T-helper 17 cell (primary cell): ENCODE measurements at places on chromosomes 12 and 14. TPM values are rescaled to one million over a fixed set of nuclear protein-coding genes. Genes with fewer than 3 reads are reported as not detected.

DNA sequence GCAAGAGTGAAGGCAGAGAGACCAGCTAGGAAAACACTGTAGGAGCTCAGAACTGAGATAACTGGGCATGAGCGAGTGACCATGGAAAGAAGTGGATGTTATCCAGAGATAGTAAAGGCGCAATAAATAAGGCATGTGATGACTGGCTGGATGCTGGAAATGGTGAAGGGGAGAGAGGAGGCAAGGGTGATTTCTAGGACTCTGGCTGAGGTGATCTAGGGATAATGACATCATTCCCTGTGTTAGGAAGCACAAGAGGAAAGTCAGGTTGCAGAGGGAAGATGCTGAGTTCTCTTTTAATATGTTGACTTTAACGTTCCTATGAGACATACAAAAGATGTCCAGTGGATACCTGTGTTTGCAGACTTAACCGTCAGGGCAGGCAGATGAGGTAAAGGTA lies 78.7 kb downstream of the C12orf56 start:
- H3K4me1 ChIP-seq = no peaks in the 10 kb centered on the region
- H3K27ac ChIP-seq = no peak overlapping the region
- no peaks in the 10 kb centered on the region for H3K36me3 ChIP-seq
- H3K27me3 ChIP-seq = no peaks in the 10 kb centered on the region
- no peak overlapping the region for H3K4me3 ChIP-seq

- H3K27ac ChIP-seq = no peak overlapping the region
- no peak for DNase-seq
- H3K36me3 ChIP-seq = no peaks in the 10 kb centered on the region
These were observed 40.9 kb upstream of the PLEKHA5 start for GRCh38 chr12:19088606-19089005.

DNA sequence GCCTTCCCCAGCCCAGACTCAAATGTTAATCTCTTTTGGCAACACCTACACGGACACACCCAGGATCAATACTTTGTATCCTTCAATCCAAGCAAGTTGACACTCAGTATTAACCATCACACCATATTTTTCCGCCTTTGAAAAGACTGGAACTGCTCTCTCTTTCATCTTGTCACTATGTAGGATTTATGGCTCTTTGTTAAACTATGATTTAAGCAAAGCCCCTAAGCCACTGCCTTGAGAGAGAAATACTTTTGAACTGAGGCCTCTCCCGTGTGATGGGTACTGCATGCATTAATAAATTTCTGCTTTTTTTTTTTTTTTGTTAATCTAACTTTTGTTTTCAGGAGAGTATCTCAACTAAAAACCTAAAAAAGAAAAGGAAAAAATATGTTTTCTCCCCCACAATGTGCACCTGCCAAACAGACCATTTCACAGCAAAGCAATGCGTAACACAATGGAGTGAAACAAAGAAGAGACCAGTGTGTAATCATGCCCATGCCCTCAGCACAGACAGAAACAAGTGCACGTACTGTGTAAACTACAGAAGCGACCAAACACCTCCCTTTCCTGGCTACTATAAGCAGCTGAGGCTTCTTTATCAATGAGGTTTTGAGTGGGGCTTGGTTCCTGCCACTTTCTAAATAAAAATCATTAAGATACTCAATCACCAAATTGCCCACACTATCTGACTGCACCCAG lies 28.3 kb upstream of the ETFBKMT start:
- H3K27ac ChIP-seq = peak overlapping the region; percentile 27
- no peaks in the 10 kb centered on the region for H3K36me3 ChIP-seq
- peaks cover 28% of the 10 kb centered on the region for H3K27me3 ChIP-seq
- no peak overlapping the region for H3K4me3 ChIP-seq

DNA sequence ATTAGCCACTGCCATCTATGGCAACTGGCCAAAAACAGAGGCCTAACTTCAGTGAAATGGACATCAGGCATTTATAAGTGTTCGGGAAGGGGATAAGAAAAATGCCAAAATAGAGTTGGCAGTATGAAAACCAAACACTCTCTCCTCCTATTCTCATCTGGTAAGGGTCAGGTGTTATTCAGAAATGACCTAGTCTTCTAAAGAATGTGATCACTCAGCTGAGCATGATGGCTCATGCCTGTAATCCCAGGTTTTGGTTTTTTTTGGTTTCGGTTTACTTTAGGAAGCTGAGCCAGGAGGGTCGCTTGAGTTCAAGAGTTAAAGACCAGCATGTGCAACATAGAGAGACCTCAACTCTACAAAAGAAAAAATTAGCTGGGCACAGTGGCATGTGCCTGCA lies 170.3 kb downstream of the GRIN2B start:
- no peak for DNase-seq
- H3K4me1 ChIP-seq = no peaks in the 10 kb centered on the region
- H3K36me3 ChIP-seq = no peaks in the 10 kb centered on the region
- no peak overlapping the region for H3K27ac ChIP-seq
- no peak overlapping the region for H3K4me3 ChIP-seq
- H3K27me3 ChIP-seq = peaks cover 33% of the 10 kb centered on the region

- peaks cover 10% of the 10 kb centered on the region for H3K4me1 ChIP-seq
- no peak overlapping the region for H3K27ac ChIP-seq
- H3K4me3 ChIP-seq = no peak overlapping the region
- DNase-seq = no peak
- peaks cover 36% of the 10 kb centered on the region for H3K27me3 ChIP-seq
These were observed 54.2 kb downstream of the SPTB start for GRCh38 chr14:64825509-64825908.

DNA sequence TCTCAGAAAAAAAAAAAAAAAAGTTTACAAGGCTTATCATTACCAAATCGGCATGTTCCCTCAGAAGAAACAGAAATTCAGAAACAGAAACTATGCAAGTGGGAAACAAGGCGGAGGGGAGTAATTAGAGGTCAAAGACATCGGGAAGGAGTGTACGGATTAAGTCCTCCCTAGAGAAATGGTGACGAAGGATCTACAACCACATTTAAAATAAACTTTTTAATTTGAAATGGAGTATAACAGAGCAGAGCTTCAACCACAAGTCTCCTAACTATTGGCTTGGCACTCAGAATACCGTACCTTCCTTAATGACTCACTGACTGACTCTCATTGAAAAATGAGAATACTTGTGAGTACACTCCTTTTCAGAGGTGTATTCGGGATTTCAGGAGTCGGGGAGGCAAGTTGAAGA lies 908 bp downstream of the ENTPD5 start:
- no peaks in the 10 kb centered on the region for H3K27me3 ChIP-seq
- H3K36me3 ChIP-seq = peaks cover 2% of the 10 kb centered on the region
- DNase-seq = no peak

- H3K36me3 ChIP-seq = no peaks in the 10 kb centered on the region
- H3K27ac ChIP-seq = no peak within 1 kb of the TSS
- H3K4me1 ChIP-seq = peaks cover 2% of the 10 kb centered on the region
- peaks cover 62% of the 10 kb centered on the region for H3K27me3 ChIP-seq
These were observed at the start of gene KRT83 for GRCh38 chr12:52320784-52321400. Gene KRT83, minus strand, starts transcription at chr12:52321398. Its CDS starts 63 bp downstream, at chr12:52321335.

DNA sequence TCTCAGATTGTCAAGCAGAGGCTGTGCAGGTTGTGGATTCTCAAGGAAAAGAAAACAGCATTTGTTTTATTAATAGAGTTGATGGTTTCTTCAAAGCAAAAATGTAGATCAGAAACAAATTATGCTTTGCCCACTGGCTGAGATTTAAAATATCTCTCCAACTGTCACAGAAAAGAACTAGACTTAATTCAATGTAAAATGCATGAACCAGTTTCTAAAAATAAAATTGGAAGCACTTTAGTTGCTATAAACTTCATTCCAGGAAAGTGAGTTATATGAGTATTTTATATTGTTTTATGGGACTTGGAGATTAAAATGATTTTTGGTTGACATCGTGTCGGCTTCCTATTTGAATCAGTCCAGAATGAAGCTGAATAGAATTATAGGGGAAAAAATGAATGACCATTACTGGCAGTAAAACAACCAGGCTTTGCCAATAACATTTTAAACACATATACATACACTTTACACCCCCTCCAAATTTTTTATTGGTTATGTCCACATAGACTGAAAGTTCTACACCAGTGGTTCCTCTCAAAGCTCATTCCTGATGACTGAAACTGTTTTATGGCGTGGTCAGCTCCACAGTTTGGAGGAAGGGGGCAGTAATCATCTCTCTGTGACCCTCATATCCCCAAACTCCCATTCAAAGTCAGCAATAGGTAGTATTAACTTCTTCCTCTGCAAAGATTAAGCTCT lies 55.5 kb upstream of the DAAM1 start:
- H3K4me3 ChIP-seq = no peak overlapping the region
- peaks cover 6% of the 10 kb centered on the region for H3K36me3 ChIP-seq
- H3K4me1 ChIP-seq = no peaks in the 10 kb centered on the region
- H3K27ac ChIP-seq = no peak overlapping the region
- no peak for DNase-seq

DNA sequence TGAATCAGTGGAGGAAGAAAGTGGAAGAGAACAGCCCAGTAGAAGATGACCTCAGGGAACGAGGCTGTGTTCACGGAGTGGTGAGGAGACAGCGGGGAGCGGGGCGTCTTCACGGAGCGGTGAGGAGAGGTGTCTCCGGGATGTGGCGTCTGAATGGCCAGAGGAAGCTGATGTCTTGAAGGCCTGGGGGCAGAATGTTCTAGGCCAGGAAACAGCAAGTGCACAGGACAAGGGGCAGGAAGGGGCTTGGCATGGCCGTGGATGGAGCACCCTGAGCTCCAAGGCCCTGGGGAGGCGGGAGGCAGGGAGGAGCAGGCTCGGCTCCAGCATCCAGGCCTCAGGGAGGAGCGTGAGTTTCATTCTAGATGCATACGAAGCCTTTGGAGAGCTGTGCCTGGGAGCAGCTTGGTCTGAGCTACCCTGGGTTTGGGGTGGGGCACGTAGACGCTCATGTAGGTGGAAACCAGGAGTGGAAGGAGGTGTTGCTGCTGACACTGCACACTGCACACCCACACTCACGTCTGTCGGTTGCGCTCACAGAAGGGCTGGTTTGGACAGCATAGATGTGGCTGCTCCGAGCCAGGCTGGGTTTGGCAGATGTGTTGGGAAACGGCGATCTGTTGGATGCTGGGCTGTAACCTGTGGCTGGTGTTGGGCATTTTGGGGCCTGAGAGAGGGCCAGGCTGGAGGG lies 131.6 kb downstream of the ADGRD1 start:
- peaks cover 28% of the 10 kb centered on the region for H3K27me3 ChIP-seq
- peaks cover 3% of the 10 kb centered on the region for H3K36me3 ChIP-seq
- no peaks in the 10 kb centered on the region for H3K4me1 ChIP-seq
- H3K4me3 ChIP-seq = no peak overlapping the region
- DNase-seq = no peak
- H3K27ac ChIP-seq = no peak overlapping the region

- no peak overlapping the region for H3K4me3 ChIP-seq
- no peak overlapping the region for H3K27ac ChIP-seq
- H3K36me3 ChIP-seq = no peaks in the 10 kb centered on the region
- no peak for DNase-seq
- H3K4me1 ChIP-seq = no peaks in the 10 kb centered on the region
These were observed 70.4 kb upstream of the KITLG start for GRCh38 chr12:88650715-88651114.

DNA sequence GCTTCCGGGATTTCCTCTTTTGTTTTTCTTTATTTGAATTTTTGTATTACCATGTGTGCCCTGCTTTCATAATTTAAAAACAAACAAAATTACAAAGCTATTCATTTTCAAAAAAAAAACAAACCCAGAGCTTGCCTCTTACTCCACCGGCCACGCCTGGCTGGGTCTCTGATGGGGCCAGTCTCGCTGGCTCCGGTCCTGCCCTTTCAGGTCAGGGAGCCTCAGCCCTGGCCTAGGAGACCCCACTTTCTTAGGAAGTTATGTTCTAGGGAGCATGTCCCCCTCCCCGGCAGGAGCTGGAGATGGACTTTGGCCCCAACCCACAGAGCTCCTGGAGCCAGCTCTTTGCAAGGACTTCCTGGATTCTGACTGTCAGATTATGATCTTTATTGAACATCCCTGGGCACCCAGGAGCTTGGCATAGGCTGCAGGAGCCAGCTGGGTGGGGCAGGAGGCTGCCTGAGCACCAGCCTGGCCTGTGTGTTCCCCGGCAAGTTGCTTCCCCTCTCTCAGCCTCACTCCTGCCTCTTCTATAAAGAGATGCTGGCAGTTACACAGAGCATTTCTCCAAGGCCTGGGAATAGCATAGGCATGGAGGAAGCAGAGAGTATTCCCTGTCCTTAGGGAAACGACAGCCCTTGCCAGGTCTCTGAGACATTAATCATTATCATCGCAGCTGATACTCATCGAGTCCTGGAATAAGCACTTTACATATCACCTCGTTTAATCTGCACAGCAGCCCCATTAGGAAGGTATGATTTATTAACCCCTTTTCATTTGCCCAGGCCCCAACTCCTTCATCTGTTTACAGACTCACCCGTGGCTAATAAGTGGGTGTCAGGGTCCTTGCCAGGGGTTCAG lies 3.5 kb downstream of the DEGS2 start:
- DNase-seq = no peak
- peaks cover 22% of the 10 kb centered on the region for H3K27me3 ChIP-seq
- no peak overlapping the region for H3K27ac ChIP-seq

GRCh38 chr14:99215277-99215676 lies 56.7 kb downstream of the BCL11B start:
- no peaks in the 10 kb centered on the region for H3K27me3 ChIP-seq
- peak overlapping the region; percentile 94 for H3K4me3 ChIP-seq
- DNase-seq = no peak
- peak overlapping the region; percentile 100 for H3K27ac ChIP-seq

- no peaks in the 10 kb centered on the region for H3K27me3 ChIP-seq
- H3K36me3 ChIP-seq = peaks cover 2% of the 10 kb centered on the region
- DNase-seq = no peak
- H3K27ac ChIP-seq = no peak overlapping the region
- peaks cover 42% of the 10 kb centered on the region for H3K4me1 ChIP-seq
- no peak overlapping the region for H3K4me3 ChIP-seq
These were observed 2.6 kb downstream of the EXOC5 start for GRCh38 chr14:57266065-57266464.

- DNase-seq = no peak
- H3K27me3 ChIP-seq = peaks cover 16% of the 10 kb centered on the region
- H3K36me3 ChIP-seq = no peaks in the 10 kb centered on the region
- no peak overlapping the region for H3K27ac ChIP-seq
- H3K4me3 ChIP-seq = no peak overlapping the region
These were observed 238.9 kb downstream of the EMP1 start for GRCh38 chr12:13435235-13435933.

DNA sequence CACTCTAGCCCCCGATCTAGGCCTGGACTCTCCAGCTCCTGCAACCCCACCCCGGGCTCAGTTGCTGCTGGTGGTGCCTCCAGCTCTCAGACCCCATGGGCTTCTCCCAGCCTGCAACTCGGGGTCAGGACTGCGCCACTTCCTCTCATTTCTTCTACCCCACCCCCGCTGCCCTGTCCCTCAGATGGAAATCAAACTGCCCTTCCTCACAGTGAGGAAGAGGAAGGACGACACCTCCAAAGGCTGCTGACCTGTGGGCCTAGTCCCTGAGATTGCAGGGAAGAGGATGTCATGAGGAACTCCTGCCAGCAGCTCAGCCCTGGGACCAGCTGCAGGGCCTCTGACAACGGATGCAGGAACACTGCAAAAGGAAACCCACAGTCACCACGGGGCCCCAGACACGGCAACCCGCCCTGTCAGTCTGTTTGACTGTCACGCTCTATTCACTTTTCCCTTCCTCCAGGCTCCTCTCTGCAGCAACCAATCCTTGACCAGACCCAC lies 29.3 kb upstream of the PNMA1 start:
- peaks cover 74% of the 10 kb centered on the region for H3K4me1 ChIP-seq
- H3K27me3 ChIP-seq = no peaks in the 10 kb centered on the region
- no peak for DNase-seq
- peak overlapping the region; percentile 93 for H3K27ac ChIP-seq

- no peak for DNase-seq
- H3K4me3 ChIP-seq = no peak overlapping the region
- no peaks in the 10 kb centered on the region for H3K36me3 ChIP-seq
- H3K27ac ChIP-seq = peak overlapping the region; percentile 39
These were observed 22.5 kb downstream of the E2F7 start for GRCh38 chr12:77042833-77043232.

Gene BCL2L2
- total RNA-seq = 5.0 TPM

Gene ASCL1
- total RNA-seq = not detected

Gene TAS2R42
- not detected for total RNA-seq

Gene HOTAIR
- not detected for total RNA-seq
